NCI-H1436 (cell line): ENCODE measurements at places on chromosomes 2 and 18.

GRCh38 chr2:236994361-236994760 is 91.3 kb upstream of the COPS8 start:
- DNase-seq, result no peak

GRCh38 chr2:25151718-25152117 is 16.7 kb downstream of the POMC start:
- no peak for DNase-seq

GRCh38 chr2:11581124-11581796 is 47.4 kb downstream of the GREB1 start:
- DNase-seq, result no peak

GRCh38 chr2:172281648-172282570 is 145.5 kb upstream of the ITGA6 start:
- no peak for DNase-seq

DNA sequence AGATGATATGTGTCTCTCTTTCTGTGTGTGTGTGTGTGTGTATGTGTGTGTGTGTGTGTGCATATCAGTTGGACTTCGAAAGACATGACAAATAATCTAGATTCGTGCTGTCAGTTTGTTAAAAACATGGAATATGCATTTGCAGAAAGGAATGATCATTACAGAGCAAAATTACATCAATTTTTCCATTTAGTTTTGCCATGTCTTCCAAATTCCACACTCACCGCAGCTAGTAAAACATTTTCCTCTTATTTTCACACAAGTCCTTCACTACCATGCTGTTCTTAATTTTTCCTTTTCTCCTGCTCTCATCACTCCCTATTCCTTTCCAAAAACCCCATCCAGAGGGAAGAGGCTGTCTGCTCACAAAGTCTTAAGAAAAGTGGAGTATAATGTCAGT is 1191.4 kb upstream of the SLC39A10 start:
- DNase-seq, result no peak

GRCh38 chr18:38358805-38359657 is 793.4 kb upstream of the CELF4 start:
- no peak for DNase-seq

- no peak for DNase-seq
Measured at GRCh38 chr18:60585670-60586069, 213.1 kb upstream of the MC4R start.

GRCh38 chr2:43609290-43609918 is 13.6 kb upstream of the THADA start:
- DNase-seq, result peak; percentile 32

DNA sequence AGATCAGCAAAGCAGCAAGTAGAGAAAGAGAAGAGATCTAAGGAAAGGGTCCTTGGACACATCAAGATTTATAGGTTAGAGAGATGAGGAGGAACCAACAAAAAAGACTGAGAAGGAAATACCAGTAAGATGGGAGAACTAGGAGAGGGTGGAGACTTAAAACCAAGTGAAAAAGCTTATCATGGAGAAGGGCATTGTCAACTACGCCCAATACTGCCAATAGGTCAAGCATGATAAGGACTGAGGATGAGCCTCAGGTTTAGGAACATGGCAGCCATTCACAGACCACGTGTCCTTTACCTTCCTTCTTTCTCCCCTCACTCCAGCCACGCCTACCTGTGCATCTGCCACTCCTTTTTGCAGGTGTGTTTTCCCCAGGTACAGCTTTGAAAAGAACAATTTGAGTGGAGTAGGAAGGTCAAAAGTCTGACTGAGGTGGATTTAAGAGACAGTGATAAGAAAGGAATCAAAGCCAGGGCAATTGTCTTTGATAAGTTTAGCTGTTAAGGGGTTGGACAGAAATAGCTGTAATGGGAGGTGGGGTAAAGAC is 238.7 kb downstream of the STK39 start:
- DNase-seq, result no peak

GRCh38 chr2:116378786-116379185 is 1435.7 kb upstream of the DDX18 start:
- no peak for DNase-seq

DNA sequence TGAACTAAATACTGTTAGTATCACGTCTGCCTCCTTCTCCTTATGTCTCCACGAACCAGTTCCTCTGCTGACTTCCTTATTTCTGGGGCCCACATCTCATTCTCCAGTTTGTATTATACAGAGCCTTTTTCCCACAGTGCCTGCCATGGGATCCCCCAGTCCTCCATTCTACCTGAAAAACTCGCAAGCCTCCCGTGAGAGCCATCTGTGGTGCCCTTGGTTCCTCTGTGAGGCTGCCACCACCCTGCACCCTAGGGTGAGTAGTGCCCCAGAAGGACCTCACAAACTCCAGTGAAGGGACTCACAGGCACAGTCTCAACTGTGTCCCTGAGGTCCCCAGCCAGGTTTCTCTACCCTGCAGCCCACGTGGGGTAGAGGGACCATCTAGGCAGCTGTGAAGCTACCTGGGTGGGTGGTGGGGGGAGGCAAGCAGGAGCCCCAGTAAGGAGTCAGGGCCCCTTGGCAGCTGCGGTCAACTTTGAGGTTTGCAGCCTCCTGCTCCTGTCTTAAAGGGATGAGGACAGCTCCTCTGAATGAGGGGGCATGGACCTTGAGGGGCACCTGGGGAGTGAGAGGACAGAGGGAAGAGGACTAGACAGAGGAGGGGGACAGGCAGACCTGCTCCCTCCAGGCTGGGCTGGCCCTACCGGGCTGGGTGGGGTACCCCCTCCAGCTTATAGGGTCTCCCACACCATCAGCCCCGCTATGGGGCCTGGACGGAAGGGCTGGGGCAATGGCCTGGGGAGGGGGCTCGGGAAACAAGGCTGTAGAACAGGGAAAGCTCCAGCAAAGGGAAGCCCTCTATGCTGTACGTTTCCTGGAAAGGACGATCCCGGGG is 1.0 kb downstream of the PSTPIP2 start:
- no peak for DNase-seq

DNA sequence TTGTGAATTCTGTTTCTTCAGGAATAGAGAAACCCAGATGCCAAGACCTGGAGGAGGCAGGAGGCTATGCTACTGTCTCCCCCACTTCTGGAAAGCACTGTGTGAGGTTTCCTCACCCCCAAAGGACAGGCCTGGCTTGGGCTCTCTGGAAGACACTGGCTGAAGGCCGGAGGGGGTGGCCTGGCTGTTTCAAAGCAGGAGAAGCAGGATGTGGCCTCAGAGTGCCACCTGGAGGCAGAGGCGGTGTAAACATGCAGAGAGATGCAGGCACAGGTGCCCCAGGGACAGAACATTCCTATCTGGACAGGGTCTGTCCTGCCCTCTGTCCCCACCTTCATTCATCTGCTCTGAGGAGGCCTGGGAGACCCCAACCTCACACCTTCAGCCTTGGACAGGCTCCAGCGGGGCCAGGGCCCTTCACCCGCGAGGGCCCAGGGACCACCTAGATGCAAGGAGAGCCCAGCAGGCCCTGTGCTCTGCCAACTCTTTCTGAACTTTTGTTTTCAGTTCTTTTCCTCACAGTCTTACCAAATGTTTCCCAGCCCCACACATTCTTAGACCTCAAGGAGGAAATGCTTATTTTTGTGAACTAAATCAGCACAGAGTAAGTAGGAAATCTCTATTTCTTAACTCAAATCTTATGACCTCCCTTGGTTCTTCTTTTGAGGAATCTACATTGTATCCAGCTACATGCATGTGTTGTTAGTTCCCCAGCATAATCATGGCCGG is 79.2 kb downstream of the LONRF2 start:
- no peak for DNase-seq

GRCh38 chr2:228669690-228670089 is 488.2 kb upstream of the SPHKAP start:
- DNase-seq, result no peak

GRCh38 chr2:54915101-54915500 is 135.2 kb downstream of the RTN4 start:
- DNase-seq, result no peak

DNA sequence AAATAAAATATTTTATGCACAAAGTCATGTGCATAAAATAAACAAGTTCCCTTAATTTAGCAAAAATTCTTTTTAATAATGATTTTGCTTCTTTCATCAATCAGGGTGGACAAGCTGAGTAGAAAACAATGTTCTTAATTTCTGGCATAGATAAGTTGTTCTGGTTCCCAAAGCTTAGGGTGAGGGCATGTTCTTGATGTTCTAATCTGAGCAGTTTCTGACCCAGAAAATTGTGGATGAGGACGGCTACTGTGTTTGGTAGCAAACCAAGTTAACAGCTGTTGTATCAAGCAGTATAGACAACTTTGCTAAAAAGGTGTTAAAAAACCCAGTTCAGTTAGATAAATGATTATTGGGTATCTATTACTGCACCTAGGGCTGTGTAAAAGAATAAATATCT is 158.9 kb downstream of the PDE1A start:
- no peak for DNase-seq

- DNase-seq, result no peak
Measured at GRCh38 chr2:33477473-33478468, 1.3 kb downstream of the RASGRP3 start.

GRCh38 chr2:106536490-106536889 is 49.3 kb downstream of the CD8B2 start:
- no peak for DNase-seq

- DNase-seq, result no peak
Measured at GRCh38 chr2:627340-627709, 49.9 kb downstream of the TMEM18 start.

DNA sequence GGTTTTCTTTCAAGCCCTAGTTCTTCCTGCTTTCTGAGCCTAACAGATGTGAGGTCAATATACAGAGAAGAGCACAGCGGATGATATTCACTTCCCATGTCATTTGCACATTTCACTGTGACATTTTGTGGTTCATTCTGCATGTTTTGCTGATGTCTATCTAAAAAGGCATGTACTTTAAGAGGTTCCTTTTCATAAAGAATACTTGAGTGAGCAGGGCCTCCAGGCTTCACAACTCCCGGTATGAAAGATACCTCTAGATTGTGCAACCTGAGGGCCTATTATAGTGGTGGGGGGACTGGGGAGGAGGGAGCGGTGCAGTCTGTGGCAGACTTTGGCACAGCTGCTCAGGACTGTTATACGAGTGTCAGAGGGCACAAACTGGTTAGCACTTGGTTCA is 54.6 kb downstream of the CPO start:
- DNase-seq, result no peak

GRCh38 chr2:80519699-80520291 is 215.2 kb upstream of the LRRTM1 start:
- DNase-seq, result no peak

- DNase-seq, result no peak
Measured at GRCh38 chr2:191376981-191377629, 131.9 kb downstream of the MYO1B start.

DNA sequence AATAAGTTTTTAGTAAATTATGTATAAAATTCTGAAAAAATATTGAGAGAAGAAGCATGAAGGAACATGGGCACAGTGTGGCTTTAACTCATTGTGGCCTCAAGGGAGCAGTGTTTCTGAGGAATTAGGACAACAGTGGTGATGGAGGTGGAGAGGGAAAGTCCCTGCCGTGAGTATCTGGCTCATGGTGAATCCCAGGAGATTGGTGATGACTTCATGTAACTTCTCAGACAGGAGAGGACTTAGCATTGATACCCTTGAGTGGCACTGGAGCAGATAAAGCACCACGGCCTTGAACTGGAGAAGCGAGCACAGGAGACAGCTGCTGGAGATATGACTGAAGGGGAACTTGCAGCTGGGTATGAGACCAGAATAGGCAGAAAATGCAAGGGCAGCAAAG is 35.0 kb upstream of the LRP1B start:
- DNase-seq, result no peak

- DNase-seq, result no peak
Measured at GRCh38 chr2:1499033-1499795, 86.0 kb downstream of the TPO start.

- DNase-seq, result no peak
Measured at GRCh38 chr2:96265349-96265839, 403 bp downstream of the TMEM127 start.

- DNase-seq, result no peak
Measured at GRCh38 chr2:120224256-120224655, 1.1 kb upstream of the TMEM185B start.

GRCh38 chr2:67997528-67997900 is 65.3 kb downstream of the C1D start:
- DNase-seq, result no peak

DNA sequence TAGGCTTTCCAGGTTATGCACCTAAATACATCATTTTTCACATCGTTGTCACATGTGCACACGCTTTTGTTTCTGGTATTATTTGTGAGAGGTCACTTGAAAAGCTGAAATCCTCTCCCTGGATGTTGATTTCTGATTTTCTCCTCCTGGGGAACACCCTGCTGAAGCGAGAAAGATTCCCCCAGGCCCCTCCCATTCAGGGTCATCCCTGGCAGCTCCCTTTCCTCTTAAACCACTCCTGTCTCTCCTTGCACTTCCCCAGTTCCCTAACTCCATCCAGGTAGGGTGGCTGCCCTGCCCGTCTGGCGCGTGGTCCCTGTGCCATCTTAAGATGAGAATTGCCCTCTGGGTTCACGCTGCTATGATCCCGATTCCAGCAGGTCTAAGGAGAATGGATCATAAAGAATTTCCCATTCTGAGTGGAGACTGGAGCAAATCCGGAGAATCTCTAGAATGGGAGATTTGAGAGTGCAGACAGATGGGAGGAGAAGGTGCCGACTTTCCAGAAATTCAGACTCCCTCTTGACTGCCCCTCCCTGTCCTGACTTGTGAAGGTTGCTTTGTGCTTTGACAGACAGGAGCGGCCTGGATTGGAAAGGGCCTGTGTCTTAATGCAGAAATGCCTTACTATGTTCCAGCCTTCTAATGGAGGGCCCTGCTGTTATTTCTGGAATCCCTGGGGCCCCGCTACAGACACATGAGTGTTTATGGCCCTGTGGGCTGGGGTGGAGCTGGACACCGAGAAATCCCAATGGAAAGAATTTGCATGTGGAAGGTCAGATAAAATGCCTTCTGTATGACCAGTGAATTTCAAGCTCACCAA is 1.3 kb upstream of the YWHAQ start:
- DNase-seq, result no peak

- DNase-seq, result no peak
Measured at GRCh38 chr2:239917957-239918481, 107.1 kb downstream of the NDUFA10 start.

DNA sequence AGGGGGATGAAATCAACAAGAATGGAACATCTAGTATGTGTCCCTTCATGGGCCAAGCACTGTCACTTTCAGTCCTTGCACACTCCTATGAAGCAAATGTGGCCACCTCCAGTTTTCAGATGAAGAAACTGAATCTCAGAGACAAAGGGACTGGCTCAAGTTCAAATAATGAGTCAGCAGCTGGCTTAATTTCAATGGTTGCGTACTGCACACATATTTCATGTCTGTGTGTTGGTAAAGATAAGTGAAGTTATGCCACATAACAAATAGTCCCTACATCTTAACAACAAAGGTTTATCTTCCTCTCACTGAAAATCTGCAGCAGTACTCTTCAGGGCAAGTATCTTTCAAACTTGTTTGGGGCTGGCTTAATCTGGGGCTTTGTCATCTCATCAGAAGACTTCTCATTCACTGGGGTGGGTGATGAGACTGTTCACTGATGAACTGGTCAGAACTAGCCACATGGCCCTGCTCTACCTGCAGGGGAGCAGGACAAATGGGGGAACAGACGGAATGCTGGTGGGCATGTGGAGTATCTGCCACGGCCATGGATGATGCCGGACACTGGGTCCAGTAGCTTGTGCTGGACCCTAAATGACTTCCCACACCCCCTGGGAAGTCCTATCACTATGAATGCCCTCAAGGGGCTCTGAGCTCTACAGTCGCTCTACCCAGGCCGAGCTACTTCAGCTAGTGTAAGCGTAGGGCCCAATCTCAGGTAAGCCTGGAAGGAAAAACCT is 263.2 kb downstream of the CYP26B1 start:
- DNase-seq, result no peak

- DNase-seq, result no peak
Measured at GRCh38 chr18:11146238-11146946, 3.0 kb downstream of the PIEZO2 start.

GRCh38 chr2:1866402-1867111 is 122.2 kb upstream of the PXDN start:
- no peak for DNase-seq
